ENCODE measurements at places on chromosomes 16 and 17.

- no peak for DNase-seq
Measured at GRCh38 chr17:55186937-55187770, 77.6 kb upstream of the HLF start.

DNA sequence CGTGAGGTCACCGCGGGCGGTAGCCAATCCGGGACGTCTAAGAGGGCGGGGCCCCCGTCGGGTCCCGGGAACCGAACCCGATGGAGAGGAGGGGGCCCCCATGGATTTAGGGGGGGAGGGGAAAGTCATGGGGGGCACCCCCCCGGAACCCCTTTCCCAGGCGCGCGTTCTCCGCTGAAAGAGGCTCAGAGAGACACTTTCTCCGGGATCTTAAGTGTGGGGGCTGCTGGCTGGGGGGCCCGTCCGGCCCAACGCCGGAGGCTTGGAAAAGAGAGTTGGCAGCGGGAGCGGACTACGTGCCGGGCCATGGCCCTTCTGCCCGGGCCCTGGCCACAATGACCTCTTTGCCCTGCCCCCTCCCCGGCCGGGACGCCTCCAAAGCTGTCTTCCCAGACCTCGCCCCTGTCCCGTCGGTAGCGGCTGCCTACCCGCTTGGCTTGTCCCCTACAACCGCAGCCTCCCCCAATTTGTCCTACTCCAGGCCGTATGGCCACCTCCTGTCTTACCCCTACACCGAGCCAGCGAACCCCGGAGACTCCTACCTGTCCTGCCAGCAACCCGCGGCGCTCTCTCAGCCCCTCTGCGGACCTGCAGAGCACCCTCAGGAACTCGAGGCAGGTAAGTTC is at the start of gene DLX4:
DLX4 (plus strand) TSS at position 57 of the 626 bp plus-strand sequence; CDS start at position 336, 279 bp downstream.
- DNase-seq: no peak

DNA sequence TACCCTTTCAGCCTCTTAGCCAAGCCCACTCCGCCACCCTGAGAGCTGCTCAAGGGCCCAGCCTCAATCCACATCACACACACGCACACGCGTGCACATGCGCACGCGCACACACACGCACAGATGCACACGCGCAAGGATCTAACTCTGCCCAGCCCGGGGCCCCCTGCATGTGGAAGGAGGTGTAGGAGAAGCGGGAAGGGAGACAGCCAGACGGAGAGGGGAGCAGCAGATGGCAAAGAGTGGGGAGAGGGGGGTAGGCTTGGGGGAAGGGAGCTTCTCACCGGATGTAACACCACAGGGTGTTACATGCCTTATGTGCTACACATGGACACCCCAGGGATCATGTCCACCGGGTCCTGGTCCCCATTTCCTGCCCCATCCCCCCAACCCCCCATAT is 15.3 kb downstream of the DLG4 start:
- DNase-seq: no peak

DNA sequence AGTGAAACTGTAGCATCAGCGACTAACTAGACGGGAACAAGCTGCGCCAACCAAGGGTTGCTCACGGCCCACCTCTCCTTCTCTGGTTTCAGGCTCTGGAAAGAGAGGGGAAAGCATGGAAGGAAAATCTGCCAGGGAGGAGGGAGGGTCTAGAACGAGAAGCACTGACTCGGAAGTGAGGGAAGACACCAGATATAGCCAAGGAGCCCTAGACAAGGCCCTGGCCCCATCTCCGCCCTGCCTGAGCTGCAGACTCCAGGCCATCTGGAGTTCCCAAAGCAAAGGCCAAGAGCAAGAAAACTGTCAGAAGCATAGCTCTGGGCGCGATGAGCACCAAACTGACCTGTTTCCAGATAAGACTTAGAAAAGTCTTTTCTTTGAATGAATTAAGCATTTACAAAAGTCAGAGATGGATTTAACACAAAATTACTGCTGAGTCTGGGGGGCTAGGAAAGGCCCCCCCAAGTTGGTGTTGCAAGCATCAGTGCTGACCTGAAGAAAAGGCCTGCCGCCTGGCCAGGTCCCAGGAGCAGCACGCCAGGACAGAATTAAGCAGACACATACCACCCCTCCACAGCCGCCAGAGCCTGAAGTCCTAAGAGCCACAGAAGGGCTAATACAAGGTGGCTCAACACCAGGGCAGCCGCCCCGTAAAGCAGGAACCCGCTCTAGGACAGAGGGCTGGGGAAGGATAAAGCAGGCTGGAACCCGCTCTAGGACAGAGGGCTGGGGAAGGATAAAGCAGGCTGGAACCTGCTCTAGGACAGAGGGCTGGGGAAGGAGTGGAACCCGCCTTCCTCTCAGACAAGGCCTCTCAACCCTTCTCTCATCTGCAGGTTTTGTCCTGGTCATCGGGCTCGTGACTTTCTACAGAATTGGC is 20.7 kb downstream of the TMEM204 start:
- DNase-seq: no peak

GRCh38 chr17:57806167-57806830 is 43.5 kb downstream of the MRPS23 start:
- DNase-seq: no peak

GRCh38 chr17:60524463-60525327 is 1.3 kb downstream of the APPBP2 start:
- DNase-seq: no peak

- no peak for DNase-seq
Measured at GRCh38 chr16:2278272-2278608, 10.3 kb upstream of the RNPS1 start.

DNA sequence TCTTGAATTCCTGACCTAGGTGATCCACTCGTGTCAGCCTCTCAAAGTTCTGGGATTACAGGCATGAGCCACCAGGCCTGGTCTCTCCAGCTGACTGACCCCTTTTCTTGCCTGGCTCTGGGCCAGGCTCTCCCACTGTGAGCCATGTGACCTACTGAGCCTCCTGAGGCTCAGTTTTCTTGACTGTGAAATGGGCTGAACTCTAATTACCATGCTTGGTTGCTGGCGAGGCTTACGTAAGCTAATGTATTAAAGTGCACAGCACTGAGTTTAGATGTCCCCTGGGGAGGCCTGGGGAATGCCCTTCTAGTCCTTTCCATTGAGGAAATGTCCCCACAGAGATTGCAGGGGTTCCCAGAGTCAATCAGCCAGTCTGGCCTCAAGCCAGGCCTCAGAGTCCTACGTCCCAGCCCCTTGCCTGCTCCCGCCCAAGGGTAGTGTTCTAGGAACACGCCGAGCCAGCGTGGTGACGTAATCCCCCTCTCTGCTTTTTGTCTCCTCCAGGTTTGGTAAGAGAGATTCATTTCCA is 45.8 kb upstream of the LGALS9 start:
- DNase-seq: no peak

DNA sequence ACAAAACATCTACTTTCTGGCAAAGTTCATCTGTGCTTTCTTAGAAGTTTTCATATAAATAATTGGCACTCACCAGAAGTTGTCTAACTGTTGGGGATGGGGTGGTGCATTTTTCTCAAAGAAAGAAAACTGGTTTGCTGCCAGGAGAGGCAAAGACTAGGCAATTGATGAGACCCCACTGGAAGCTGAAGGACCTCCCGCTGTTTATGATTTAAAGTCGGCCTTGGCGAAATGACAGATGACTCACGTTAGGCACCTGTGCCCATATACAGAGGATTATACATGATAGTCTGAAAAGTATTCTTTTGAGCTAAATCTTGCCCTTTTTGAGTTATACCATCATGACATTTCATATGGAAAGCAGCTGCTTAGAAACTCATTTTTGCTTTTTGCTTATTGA is 193.0 kb upstream of the ZFHX3 start:
- DNase-seq: no peak

GRCh38 chr17:48583708-48584222 is 5.6 kb upstream of the HOXB4 start:
- no peak for DNase-seq

Measured in activated CD4-positive, alpha-beta T cell treated with anti-CD3 and anti-CD28 coated beads, Interleukin-2, Interleukin-6, amounts not matched to agents 100 ng/mL and 50 ng/mL, durations not matched to agents 16 hours and 8 hours (primary cell).